ENCODE measurements at places on chromosomes 3 and 15.

DNA sequence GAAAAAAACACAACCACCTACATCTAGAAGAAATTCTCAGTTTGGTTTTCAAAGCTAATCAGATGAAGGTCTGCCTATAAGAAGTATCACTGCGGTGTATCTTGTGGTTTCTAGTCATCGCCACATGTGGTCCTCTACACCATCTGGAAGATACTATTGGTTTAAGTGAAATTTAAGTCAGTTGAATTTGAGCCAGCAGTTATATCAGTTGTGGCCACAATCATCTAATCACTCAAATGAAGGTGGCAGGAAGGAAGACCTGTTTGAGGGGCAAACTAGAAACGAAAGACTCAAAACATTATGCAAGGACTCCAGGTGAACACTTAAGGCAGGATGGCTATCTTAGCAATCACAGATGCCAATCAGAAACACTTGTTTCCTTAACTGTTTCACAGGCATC lies 48.7 kb downstream of the ETV5 start:
- no peak for DNase-seq

DNA sequence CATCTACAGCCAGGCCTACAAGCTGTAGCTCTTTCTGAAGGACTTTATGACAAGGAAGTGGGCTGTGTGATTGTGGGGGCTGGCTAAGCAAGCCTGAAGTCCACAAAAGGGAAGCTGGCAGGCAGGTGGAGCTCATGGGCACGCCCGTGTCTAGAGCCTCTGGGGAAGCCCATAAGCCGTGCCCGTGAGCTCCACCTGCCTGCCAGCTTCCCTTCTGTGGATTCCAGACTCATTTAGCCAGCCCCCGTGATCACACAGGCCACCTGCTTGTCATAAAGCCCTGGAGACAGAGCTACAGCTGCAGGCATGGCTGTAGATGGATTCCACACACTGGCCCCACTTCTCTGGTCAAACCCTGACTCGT lies 15.2 kb downstream of the EFCC1 start:
- DNase-seq = no peak

DNA sequence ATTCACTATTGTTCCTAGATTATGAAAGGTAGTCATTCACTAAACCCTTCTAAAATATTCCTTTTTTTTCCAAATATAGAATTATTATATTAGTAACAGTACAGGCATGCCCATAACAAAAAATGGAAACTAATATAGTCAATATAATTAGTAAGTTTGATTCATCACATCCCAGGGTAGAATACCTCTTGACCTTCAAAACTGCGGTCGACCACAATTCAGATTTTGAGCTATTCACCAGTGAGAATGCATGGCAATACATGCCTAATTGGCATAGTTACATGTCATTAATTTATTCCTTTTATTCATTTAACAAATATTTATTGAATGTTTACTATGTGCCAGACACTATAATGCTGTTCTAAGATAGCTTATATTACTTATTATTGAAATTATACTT lies 98.0 kb downstream of the CHL1 start:
- no peak for DNase-seq

GRCh38 chr15:101178479-101178878 lies 73.4 kb downstream of the CHSY1 start:
- no peak for DNase-seq

- peak; percentile 56 for DNase-seq
Measured at GRCh38 chr3:168096210-168096652, 507 bp upstream of the GOLIM4 start.

- DNase-seq = no peak
Measured at GRCh38 chr15:37204692-37205091, 104.3 kb upstream of the MEIS2 start.

Measured in H54 (cell line).